Effector CD4-positive, alpha-beta T cell (primary cell): ENCODE measurements at places on chromosomes 12 and 14.

- DNase-seq = no peak
Measured at GRCh38 chr14:50670196-50670865, 2.2 kb upstream of the SAV1 start.

- no peak for DNase-seq
Measured at GRCh38 chr12:98371419-98371818, 144.0 kb upstream of the TMPO start.

DNA sequence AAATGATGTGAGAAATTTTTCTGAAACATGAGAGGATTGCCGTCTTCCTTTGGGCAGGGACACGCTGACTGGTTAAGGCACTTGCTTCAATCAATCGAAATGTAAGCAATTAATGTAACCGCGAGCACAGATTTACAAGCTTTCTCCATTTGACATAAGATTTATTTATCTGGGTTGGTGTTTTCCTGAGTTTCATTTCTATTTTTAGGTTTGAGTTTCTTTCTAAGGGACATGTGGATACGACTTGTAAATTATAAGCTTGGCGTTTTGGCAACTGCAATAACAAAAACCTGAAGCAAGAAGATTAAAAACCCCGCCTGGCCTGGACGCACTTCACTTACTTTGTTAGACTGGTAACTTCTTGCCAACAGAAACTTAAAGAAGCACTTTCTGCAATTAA lies 20.3 kb upstream of the SINHCAF start:
- no peak for DNase-seq

DNA sequence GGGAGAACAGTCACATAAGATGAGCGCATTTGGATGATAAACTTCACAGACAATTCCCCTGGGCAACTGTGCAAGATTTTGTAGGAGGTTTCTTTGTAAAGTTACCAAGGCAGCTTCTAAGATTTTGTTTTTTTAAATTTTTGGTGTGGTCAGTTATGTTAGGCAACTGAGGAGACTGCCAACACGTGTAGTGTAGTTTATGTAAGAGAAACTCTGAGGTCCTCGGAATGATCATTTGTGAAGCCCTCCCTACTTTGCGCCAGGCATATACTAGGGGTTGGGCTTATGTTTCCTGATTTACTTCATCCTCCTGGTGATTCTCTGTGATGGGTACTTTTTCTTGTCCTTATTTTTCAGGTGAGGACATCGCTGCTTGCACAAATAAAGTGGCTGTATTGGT lies 433.6 kb downstream of the TMEM132D start:
- DNase-seq = no peak

GRCh38 chr12:6532051-6532926 lies 2.0 kb upstream of the GAPDH start:
- peak; percentile 82 for DNase-seq

DNA sequence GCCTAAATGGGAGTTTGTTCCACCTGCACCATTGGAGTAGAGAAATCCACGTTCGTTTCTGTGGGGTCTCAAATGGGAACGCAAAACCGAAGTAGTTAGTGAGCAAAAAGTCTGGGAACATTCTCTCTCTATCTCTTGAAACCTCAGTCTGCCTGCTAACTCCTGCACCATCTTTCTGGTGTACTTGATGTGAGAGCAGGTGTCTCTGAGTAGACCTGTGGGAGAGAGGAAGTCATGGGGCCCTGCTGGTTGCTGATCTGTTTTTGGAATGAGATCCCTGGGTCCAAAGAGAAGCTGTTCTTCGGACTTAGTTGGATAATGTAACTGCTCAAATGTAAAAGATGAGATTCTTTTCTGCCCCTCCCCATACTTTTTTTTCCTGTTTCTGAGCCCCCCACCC lies 57.3 kb downstream of the MAX start:
- DNase-seq = no peak

DNA sequence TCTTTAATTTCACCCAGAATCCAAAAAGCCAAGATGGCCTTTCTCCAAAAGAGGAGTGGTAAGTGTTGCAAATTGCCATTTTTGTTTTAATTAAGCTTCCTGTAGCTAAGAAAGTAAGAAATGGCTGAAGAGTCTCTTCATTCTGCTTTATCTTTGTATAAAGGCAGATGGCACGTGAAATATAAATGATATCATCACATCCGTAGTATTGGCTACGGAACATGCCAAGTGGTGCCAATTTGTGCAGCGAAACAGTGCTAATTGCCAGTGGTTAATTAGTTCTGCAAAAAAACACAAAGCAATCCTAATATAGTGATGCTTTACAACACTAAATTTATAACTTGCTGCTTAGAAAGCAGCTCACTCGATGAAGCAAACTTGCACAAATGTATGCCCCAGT lies 29.4 kb downstream of the PLEKHG7 start:
- DNase-seq = no peak

DNA sequence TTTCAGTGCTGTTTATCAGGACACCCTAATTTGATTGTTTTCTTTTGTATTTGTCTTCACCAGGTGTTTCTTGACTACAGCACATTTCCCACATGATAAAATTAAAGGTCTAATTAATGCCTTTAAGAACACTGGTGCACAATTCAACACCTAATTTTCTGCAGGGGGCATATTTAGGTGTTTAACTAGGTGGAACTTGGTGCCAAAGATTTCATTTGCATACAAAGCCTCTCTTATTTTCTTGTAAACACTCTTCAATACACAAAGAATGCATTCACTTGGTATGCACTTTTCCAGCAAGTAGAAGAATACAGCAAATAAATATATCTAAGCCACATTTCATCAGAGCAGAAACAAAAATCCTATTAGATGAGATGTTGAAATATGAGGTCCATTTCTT lies 646.2 kb upstream of the FOXG1 start:
- DNase-seq = no peak

DNA sequence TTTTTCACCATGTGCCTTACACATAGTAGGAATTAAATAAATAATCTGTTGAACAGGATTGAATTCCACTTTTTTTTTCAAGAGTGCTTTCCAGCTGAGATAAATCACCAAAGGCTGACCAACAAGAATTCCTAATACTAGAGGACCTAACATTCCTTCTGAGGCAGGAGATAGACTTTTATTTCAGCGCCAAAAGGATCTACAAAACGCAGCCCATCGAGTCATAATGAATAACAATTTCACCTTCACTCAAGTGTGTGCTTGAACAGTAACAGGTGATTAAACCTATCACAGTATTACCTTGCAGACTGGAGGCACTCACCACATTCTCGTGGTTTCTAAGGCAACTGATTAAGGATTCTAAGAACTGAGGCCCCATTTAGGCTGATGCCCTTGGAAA lies 224.3 kb upstream of the ATP2B1 start:
- no peak for DNase-seq

GRCh38 chr14:79542121-79542520 lies 669.2 kb downstream of the DIO2 start:
- no peak for DNase-seq

- DNase-seq = no peak
Measured at GRCh38 chr14:68522510-68523325, 270.1 kb downstream of the ZFP36L1 start.

GRCh38 chr12:25984759-25985158 lies 26.3 kb downstream of the RASSF8 start:
- no peak for DNase-seq

DNA sequence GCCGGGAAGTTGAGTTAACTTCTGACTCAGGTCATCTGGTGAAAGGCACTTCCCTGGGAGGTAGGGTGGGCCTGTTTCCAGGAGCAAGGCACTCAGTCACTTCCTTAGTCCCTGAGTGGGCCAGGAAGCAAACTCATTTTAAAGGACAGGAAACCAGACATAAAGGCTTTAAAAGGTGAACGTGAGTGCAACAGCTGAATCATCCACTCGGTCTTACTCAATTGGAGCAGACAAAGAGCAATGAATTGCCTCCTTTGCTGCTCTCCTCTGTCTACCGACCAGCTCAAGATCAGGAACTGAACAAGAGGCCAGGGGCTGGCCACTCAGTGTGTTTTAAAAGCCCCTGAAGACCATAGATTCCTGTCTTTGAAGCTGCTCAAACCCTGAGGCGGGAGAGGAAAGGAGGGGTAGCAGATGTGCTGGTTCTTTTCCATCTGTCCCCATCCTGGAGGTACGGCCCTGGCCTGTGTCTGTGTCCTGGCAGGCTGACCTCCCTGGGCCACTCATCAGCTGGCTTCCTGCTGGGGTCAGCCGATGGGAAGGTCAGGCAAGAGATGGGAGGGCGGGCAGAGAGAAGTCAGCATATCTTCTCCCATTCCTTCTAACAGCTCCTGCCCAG lies 148.9 kb downstream of the PPM1H start:
- DNase-seq = no peak

DNA sequence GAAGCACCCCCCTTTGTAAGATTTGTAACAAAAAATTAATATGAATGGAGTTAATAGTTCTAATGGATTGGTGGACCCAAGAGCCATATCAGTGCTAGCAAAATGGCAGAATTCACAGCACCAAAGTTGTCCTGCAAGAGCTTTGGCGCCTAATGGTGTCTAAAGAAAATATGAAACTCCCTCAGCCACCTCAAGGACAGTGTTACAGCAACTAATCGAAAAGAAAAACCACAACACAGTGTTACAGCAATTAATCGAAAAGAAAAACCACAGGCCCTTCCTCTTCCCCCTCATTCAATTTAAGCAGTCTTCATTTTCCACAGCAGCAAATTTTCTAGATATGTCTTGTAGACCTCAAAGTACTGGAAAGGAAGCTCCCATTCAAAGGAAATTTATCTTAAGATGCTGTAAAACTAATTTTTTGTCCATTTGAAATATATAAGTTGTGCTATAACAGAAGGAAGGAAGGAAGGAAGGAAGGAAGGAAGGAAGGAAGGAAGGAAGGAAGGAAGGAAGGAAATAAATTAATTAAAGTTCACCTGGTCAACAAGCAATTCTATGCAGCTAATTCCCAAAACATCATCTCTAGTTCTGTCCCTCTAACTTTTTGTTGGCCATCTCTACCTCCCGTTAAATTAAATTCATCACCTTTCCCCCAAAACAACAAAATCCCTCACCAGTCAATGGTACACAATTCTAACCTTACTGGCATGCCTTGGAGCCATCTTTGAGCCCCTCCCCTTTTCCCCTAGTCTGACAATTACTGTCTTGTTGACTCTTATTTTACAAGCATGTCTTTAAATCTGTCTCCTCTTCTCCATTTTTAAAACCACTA lies 17.4 kb downstream of the LRP6 start:
- DNase-seq = no peak

GRCh38 chr12:54300225-54300731 lies 537 bp downstream of the NFE2 start:
- DNase-seq = no peak

GRCh38 chr12:14960548-14961465 lies 594 bp downstream of the ARHGDIB start:
- DNase-seq = peak; percentile 34

- DNase-seq = no peak
Measured at GRCh38 chr12:116429826-116430360, 129.3 kb upstream of the MAP1LC3B2 start.

DNA sequence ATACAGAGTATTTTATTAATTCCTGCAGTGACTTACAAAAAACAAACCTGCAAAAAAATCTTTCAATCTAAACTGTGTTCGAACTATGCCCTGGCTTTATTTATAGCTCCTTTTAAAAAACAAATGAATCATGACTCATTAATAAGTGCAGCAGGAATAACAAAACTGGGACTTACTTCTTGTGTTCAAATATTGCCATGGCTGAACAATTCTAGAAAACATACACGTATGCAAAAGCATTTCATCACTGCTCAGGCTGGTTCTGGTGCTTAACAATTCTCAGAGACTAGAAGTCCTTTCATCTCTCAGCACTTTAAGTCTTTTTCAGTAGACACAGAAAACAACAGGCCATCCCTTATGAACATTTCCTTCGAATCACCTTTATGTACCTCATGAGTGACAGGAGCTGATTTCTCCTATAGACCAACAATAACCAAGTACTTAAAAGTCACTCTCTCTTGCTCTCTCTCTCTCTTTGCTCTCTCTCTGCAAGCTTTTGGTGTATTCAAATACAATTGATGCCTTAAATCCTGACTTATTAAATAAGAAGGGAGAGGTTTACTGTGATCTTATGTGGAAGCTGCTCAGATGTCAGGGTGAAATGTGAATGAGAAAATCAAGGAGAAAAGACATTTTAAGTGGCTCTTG lies 268.8 kb downstream of the TTC8 start:
- no peak for DNase-seq

DNA sequence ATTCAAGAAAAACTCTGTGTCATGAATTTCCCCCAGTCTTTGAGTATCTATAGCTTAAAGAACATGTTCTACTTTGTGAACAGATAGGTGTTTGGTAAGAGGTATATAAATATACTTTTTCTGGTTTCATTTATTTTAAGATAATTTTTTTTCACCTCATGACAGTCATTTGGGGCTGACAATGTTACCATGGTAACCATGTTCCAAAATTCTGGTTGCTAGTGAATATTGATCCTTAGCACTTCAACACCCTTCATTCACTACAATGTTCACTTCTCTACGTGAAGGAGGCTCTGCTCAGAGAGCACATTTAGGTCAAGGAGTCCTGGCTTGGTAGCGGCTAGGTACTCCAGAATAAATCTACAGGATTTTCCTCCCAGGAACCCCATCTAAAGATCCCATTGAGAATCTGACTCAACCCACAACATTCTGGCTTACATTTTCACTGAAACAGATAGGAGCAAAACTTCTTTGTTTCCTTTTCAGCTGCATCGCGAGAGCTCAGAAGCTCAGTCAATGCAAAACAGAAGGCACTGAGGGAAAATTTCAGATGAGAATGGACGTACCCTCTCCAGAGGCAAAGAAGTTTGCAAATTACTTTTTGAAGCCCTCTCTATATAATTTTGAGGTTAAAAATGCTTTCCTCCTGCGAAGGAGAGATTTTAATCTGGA lies 93.6 kb downstream of the ARF6 start:
- DNase-seq = no peak

DNA sequence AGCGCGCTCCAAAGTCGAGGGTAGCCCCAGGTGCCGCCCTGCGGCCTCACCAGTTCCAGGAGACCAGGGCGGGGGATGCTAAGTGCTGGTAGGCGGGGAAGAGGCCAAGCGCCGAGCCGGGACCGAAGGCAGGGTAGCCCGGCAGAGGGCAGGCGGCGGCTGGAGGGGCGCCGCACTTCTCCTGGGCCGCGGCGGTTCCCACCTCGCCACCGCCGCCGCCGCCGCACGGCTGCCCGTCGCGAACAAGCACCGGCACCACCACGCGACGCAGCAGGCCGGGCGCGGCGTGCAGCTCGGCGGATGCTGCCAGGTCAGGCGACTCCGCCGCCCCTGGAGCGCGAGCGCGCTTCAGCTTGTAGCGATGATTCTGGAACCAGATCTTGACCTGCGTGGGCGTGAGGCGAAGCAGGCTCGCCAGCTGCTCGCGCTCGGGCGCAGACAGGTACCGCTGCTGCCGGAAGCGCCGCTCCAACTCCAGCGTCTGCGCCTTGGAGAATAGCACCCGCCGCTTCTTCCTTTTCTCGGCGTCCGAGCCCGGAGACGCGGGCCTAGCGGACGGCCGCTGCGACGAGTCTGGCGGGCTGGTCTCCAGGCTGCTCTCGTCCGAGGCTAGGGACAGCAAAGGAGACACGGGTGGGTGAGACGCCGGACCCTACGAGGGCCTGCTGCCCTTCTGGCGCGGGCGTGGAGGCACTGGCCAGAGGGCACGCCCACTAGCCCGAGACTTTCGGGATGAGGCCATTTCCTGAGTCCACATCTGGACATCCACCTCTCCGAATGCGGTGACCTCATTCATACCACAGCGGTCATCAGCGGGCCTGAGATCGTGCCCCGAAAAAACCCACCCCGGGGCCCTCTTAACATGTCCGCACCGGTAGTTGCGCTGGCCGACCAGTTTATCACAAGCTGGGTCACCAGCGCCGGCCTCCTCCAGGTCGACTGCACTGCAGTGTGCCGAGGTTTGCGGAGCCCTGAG lies 1.3 kb downstream of the NKX2-8 start:
- no peak for DNase-seq

- DNase-seq = no peak
Measured at GRCh38 chr12:87985069-87985675, 44.0 kb downstream of the C12orf50 start.

GRCh38 chr12:6555018-6555691 lies 687 bp downstream of the IFFO1 start:
- no peak for DNase-seq
